Activated CD8-positive, alpha-beta T cell treated with anti-CD3 and anti-CD28 coated beads for 36 hours (primary cell): ENCODE measurements at places on chromosomes 12 and 14. TPM values are rescaled to one million over a fixed set of nuclear protein-coding genes. Genes with fewer than 3 reads are reported as not detected.

DNA sequence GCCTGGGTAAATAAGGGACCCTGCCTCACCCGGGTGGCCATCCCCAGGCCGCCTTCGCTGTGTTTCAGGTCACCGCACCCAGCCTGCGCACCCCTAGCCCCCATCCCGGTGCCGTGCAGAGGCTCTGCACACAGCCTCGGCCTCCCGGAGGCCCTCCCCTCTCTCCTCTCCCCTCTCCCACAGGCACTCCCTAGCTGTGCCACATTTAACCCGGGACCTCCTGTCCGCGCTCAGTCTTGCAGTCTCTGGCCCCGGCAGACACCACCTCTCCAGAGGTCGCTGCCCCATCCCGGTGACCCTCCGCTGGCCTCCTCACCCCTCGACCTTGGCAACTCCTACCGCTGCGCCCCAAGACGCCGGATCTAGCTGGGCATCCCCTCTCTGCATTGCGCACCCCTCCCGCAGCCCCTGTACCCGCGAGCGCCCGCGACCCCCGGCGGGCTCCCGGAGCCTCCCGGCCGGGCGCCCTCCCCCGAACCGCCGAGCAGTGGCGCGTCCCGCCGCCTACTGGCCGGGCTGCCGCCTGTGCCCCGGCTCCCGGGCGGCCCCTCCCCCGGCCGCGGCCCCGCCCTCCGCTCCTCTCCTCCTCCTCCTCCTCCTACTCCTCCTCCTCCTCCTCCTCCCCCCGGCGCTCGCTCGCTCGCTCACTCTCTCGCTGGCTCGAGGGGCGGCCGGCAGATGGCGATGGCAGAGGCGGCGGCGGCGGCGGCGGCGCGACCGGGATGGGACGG, 120.7 kb downstream of the AACS start:
- H3K27ac ChIP-seq: no peak within 1 kb of the TSS
- DNase-seq: peak; percentile 52
- H3K4me1 ChIP-seq: peaks cover 2% of the 10 kb centered on the region
- no peaks in the 10 kb centered on the region for H3K36me3 ChIP-seq
- no peak within 1 kb of the TSS for H3K4me3 ChIP-seq
- peaks cover 58% of the 10 kb centered on the region for H3K27me3 ChIP-seq

GRCh38 chr12:104414581-104415341, 42.0 kb upstream of the CHST11 start:
- H3K4me1 ChIP-seq: peaks cover 12% of the 10 kb centered on the region
- H3K4me3 ChIP-seq: no peak overlapping the region
- no peak for DNase-seq
- H3K36me3 ChIP-seq: no peaks in the 10 kb centered on the region
- no peak overlapping the region for H3K27ac ChIP-seq

DNA sequence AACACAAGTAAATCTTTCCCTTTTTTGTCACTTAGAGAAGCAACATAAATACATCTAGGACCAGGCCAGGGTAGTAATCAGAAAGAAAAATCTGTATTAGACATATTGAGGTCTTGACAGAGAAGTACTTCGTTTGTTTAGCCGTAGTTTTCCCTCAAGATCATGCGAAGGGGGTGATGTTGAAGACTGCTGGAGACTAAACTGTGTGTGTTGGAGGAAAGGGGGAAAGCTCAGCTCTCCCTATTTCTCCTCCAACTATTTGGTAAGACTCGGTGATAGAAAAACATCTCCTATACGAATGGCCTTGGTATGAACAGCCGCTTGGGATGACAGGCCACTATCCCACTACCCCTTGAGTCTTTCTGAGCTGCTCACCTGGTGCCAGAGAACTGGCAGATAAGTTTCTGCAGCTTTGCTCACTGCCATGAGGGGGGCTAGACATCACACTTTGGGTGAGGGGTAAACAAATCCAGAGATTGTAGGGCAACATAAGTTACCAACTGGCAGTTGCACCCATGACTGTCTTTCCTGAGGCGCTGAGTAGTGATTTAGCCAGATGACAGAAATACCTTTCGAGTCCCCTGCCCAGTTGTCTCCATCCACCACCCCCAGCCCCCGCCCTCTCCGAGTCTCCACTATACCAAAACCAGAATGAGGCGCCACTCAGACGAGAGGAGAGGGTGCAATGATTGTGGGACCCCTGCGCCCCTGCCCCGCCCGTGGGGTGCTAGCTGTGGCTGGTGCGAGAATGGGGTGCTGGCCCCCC, 685 bp downstream of the VAMP1 start:
- no peak for DNase-seq
- H3K4me1 ChIP-seq: peaks cover 50% of the 10 kb centered on the region
- H3K4me3 ChIP-seq: peak overlapping the region; percentile 89
- no peaks in the 10 kb centered on the region for H3K27me3 ChIP-seq
- peak overlapping the region; percentile 88 for H3K27ac ChIP-seq

DNA sequence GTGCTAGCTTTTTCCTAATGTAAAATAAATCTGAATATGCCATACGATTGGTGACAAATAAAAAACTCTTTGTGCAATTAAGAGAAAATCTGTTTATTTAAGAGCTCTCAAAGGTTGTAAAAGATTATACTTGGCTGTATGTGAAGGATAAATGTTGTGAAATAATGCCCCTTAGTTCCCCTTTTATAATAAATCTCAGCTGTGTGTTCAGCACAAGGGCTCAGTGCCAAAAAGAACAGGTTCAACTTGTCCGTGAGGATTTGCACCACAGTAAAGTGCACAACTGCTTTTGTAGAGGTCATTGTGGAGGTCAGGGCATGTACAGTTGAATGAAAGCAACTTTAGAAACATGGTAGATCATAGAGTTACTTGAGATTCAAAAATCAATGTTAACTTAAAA, 118.6 kb downstream of the TRMT5 start:
- no peak overlapping the region for H3K27ac ChIP-seq
- no peak for DNase-seq
- H3K27me3 ChIP-seq: no peaks in the 10 kb centered on the region
- peaks cover 20% of the 10 kb centered on the region for H3K4me1 ChIP-seq

- no peaks in the 10 kb centered on the region for H3K36me3 ChIP-seq
- H3K4me1 ChIP-seq: peaks cover 2% of the 10 kb centered on the region
- peaks cover 1% of the 10 kb centered on the region for H3K27me3 ChIP-seq
- H3K4me3 ChIP-seq: no peak overlapping the region
These were observed 71.6 kb downstream of the PDE6H start for GRCh38 chr12:15044471-15044870.

DNA sequence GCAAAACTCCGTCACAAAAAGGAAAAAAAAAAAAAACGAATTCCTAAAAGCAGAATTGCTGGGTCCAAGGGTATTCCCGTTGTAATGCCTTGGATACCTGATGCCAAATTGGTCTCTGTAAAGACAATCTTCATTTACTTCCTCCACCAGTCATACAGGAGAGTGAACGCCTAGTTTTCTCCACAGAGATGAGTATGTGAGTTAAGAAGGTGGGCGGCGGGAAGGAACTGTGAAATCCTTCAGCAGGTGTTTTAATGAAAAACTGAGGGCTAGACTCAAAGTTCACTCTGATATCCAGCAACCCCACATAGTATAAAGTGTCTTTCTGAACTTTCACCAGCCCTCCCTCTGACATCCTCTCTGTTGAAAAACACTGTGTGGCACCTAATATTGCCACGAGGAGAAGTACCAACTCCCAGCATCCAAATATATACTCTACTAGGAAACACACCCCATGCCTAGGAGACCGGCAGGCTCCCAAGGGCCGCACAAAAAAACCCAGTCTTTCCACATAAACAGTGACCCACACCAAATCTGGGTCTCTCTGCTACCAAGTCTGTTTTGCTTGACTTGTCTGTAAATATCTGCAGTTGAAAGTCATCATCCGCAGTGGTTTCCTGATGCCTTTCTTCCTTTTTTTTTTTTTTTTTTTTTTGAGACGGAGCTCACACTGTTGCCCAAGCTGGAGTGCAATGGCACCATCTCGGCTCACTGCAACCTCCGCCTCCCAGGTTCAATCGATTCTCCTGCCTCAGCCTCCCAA, 30.3 kb upstream of the FOXN3 start:
- H3K27ac ChIP-seq: peak overlapping the region; percentile 85
- H3K36me3 ChIP-seq: peaks cover 31% of the 10 kb centered on the region
- no peaks in the 10 kb centered on the region for H3K27me3 ChIP-seq
- H3K4me3 ChIP-seq: peak overlapping the region; percentile 8

DNA sequence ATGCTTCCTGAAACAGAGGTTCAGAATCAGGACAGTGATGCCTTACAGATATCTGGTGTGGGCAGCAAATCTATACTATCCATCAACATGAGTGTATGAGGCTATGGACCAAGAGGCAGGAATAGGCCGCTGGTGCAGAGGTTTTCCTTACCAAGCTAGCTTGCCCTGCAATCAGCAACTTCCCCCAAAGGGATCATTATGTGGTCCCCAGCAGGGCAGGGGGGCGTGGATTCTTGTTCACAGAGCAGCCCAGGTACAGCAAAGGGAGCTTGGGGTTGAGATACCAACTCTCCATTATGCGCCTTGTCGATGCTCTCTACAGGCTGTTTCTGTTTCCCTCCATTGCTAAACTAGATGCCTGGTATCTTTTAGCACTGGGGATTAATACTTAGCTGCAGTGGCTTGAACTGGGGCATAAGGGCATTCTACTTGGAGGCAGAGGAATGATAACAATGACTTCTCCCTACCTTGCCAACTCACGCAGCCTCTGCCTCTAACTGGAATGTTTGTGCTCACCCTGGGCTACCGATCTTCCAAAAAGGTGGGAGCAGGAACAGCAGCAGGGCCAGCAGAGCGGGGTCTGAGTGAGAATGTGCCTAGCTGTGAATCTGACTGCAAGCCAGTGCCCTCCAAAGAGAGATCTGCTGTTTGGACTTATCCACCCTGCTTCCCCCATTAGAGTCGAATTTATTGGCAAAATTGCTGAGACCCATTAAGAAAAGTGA, 10.3 kb upstream of the KRT1 start:
- no peaks in the 10 kb centered on the region for H3K27me3 ChIP-seq
- DNase-seq: no peak
- no peaks in the 10 kb centered on the region for H3K36me3 ChIP-seq
- H3K27ac ChIP-seq: peak overlapping the region; percentile 22
- peak overlapping the region; percentile 67 for H3K4me3 ChIP-seq
- peaks cover 18% of the 10 kb centered on the region for H3K4me1 ChIP-seq

DNA sequence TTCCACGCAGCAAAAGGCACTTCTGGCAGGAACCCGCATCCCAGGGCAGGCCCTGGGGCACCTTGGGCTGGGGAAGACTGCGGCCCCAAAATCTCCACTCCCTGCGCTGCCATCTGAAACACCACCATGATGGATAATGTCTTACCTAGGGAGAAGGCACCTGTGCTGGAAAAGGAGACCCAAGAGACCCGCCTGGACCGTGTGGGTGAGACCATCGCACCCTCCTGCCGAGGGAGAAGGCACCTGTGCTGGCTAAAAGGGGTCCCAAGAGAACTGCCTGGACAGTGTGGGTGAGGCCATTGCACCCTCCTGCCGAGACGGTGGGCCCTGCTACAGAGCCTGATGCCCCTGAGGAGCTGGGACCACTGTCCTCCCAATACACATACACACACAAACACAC, 24.8 kb upstream of the INF2 start:
- DNase-seq: no peak
- peaks cover 7% of the 10 kb centered on the region for H3K27me3 ChIP-seq

- H3K27me3 ChIP-seq: no peaks in the 10 kb centered on the region
- no peaks in the 10 kb centered on the region for H3K36me3 ChIP-seq
- H3K4me1 ChIP-seq: no peaks in the 10 kb centered on the region
- DNase-seq: no peak
- no peak overlapping the region for H3K27ac ChIP-seq
These were observed 440.6 kb upstream of the CCDC196 start for GRCh38 chr14:66045572-66046021.

DNA sequence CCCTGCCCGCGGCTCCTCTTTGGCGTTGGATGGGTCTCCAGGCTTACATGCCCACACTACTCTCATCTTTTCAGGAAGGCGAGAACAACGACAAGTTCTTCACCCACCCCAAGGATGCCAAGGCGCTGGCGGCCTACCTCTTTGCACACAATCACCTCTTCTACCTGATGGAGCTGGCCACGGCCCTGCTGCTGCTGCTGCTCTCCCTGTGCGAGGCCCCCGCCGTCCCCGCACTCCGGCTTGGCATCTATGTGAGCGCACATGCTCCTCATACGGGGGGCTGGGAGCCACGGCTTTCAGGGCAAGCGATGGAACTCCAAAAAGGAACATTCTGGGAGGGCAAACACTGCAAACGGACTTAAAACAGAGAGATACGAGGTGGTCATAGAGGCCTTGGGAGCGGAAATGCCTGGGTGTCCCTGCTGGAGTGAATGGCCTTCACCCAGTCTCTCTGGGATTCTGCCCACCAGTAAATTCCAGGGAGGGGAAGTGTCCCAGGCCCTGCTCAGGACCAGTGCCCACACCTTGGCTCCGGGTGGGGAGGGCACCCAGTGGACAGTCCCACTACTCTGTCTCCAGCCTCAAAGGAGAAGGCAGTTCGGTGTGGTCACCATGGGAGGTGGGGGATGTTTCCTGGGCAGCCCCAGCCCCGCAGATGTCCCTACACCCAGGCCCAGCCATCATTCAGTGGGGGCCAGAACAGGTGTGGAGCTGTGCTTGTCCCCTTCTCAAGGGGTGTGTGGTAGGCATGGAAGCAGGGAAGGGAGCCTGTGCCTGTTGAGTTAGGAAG, 45.0 kb downstream of the TPCN1 start:
- H3K4me1 ChIP-seq: peaks cover 25% of the 10 kb centered on the region
- H3K27ac ChIP-seq: no peak overlapping the region
- H3K36me3 ChIP-seq: peaks cover 47% of the 10 kb centered on the region
- no peak overlapping the region for H3K4me3 ChIP-seq
- no peaks in the 10 kb centered on the region for H3K27me3 ChIP-seq
- no peak for DNase-seq

DNA sequence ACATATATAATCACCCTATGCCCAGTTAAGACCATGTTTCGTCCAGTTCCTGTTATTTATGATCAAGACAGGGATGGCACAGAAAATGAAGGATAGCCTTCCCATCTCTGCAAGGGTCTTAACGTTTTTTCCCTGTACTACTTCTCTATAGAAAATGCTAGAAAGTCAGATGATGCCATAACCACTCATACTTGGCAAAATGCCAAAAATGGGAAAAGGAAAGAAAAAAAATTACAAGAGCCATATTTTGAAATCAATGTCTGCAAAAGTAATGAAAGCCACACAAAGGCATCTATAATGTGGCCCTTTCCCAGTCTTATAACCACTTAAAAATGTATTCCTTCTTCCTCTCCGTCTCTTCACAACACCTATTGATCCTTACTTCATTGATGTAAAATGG, 1.8 kb upstream of the MYL6B start:
- peak overlapping the region; percentile 100 for H3K27ac ChIP-seq
- H3K4me3 ChIP-seq: peak overlapping the region; percentile 92
- DNase-seq: no peak
- H3K27me3 ChIP-seq: no peaks in the 10 kb centered on the region
- H3K4me1 ChIP-seq: peaks cover 32% of the 10 kb centered on the region

The PLCZ1 gene
- total RNA-seq: not detected

The DPPA3 gene
- not detected for total RNA-seq

The COQ10A gene
- 9.6 TPM for total RNA-seq

The NKX2-1 gene
- not detected for total RNA-seq

The ADCY4 gene
- total RNA-seq: 1.5 TPM

The DEGS2 gene
- total RNA-seq: 3.1 TPM
